ENCODE measurements at places on chromosomes 1 and 21. TPM values are rescaled to one million over a fixed set of nuclear protein-coding genes. Genes with fewer than 3 reads are reported as not detected.

ERG gene
- total RNA-seq: 133 TPM

DNA sequence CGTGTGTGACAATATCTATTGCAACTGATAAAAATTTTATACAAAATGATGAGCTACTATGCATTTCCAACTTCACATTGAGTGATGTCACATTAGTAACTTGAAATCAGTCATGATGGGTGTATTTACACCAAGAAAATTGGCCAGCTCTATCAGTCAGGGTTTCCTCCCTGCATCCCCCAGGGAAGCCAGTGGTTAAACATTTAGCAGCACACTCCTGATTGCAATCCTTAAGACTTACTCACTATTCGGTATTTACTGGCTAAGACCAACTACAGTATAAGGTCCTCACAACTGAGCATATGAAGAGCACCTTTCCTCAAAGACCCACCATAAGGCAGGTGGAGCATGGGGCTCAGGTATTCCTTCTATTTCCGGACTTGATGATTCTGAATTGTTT is 41.3 kb upstream of the PTGFRN start:
- DNase-seq: no peak

DNA sequence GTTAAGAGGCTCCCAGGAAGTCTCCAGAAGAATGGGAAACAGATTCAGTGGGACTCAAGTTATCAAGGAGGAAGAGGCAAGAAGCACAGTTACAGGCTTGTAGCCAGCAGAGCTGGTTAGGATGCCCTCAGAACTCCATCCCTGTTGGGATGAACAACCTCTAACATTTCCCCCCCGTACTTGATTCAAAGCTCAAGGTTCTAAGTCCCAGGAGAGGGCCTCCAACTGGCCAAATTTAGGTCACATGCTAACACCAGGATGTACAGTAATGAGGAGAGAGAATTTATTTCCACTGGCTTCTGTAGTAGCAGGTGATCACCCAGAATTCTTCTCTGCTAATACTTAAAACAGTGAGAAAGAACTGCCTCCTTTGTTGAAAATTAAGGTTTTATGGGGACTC is 22.3 kb upstream of the HSPA13 start:
- DNase-seq: no peak

DNA sequence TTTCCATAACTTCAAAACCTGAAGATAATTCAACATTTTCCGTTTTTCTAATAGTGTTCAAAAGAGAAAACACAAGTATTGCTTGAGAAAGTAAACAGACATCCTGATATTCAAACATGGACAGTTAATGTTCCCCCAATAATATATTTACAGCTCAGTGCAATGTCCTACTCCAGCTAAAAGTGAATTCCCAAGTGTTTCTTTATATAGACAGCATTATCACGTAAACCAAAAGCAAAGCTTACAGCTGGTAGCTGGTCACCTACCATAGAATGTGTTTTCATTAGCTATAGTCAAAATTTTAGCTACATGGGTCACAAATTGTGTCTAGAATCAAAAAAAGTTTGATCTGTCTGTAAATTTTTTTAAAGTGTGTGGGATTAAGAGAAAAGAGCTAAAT is 34.9 kb downstream of the WLS start:
- DNase-seq: no peak

DNA sequence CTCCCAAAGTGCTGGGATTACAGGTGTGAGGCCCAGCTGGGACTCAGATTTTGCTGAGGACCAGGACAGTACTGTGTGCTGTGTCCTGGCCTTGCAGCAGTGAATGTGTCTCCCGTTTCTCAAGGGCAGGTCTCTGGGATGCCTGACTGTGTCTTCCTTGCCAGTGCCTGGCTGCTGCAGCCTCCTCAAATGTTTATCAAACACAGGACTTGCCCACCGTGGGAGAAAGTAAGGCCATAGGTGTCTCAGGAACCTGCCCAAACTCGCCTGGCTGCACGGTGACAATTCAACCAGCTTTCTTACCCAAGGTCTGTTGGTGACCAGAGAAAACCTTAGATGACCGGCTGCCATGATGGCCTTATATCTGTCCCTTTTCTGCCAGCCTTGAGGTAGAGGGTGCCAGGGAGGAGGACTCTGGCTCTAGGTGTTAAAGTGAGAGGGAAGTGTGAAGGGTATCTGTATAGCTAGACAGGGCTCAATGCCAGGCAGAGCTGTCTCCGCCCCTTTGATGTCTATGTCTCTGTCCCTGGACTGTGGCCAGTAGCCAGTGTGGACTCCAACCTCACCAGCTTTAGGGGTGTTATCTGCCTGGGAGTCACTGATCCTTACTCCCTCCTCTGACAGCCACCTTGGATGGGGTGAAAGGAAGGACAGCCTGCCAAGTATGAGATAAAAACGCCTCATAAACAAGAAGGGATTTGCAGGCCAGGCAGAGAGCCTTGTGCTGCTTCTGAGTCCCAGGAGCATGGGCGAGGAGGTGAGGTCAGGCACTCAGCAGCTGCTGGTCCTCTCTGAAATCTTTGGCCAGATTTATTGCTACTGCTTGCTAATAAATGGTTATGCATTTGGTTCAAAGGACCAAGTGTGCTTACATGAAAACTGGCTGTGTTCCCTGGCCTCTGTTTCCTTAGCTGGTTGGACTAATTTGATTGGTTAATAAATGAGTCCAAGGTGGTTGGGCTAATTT is 22.3 kb downstream of the IL6R start:
- no peak for DNase-seq

GRCh38 chr1:223041481-223041880 is 101.6 kb downstream of the TLR5 start:
- no peak for DNase-seq

- DNase-seq: no peak
These were observed 348.5 kb downstream of the PTPRU start for GRCh38 chr1:29584776-29585175.

GRCh38 chr1:243267914-243268653 is 12.2 kb downstream of the SDCCAG8 start:
- DNase-seq: no peak
